GDM1 (cell line): ENCODE measurements at places on chromosomes 3 and 15.

- DNase-seq = no peak
Observed at GRCh38 chr3:4174791-4175190, 128.4 kb upstream of the SETMAR start.

GRCh38 chr3:127134466-127134865 is 58.5 kb upstream of the PRR23E start:
- DNase-seq = no peak

DNA sequence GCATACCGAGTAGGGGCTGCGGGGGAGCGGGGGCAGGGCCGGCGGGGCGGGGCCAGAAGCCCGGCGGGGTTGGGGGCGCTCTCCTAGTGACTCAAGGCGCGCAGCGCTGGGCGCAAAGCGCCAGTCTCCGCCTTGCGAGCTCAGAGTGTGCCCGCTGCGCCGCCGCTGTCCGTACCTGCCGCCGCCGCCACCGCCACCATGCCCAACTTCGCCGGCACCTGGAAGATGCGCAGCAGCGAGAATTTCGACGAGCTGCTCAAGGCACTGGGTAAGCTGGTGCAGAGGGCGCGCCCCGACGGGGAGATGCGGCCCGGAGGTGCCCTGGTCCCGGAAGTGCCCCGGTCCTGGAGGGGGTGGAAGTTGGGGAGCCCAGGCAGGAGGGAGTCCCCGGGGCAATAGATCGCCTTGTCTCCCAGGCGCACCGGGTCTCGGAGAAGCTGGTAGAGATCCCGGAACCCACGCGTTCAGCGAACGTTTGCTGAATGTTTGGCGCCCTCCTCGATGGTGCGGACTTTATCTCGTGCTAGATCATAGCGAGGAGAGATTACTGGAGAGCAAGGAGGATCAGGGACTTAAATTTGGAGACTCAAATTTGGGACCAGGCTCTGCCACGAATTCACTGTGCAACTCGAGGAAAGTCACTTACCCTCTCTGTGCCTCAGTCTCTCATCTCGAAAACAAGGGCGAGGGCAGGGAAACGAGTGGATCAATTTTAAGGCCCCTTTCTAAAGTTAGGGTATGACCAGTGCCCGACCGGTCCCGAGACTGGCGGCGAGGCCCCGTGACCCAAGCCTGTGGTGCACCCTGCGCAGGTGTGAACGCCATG is at the start of gene CRABP1:
CRABP1 (plus strand) TSS at position 123 of the 826 bp plus-strand sequence; CDS start at position 199, 76 bp downstream.
- DNase-seq = no peak

GRCh38 chr15:82197733-82198594 is 64.6 kb downstream of the EFL1 start:
- DNase-seq = peak; percentile 47

- DNase-seq = no peak
Observed at GRCh38 chr15:55387027-55387426, 21.1 kb downstream of the CCPG1 start.

GRCh38 chr15:96160269-96160668 is 170.2 kb upstream of the NR2F2 start:
- DNase-seq = no peak

DNA sequence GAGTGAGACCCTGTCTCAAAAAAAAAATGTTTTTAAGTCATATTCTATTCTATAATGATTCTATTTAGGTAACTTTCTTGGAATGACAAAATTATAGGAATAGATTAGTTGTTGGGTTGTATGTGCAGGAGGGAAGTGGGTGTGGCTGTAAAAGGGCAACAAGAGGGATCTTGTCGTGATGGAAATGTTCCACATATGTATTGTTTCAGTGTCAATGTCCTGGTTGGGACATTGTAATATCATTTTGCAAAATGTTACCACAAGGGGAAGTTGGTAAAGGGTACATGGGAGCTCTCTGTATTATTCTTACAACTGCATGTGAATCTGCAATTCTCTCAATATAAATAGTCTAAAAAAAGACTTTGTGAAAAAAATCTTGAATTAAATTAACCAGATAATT is 14.3 kb upstream of the ABHD5 start:
- no peak for DNase-seq

GRCh38 chr3:9308298-9308990 is 54.4 kb upstream of the THUMPD3 start:
- no peak for DNase-seq

DNA sequence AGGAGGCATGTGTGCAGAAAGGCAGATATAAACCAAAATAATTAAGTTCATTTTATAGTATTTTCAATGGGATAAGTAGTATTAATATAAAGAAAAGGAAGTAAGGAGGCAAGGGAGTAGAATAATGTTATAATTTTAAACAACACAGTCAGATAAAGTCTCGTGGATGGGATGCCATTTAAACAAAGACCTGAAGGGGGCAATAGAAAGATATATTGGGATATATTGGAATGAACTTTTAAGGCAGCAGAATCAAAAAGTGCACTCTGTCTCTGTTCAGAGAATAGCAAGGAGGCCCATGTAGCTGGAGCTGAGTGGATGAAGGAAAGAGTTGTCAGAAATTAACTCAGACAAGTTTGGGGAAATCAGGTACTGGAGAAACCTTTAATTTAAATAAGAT is 158.7 kb downstream of the CGGBP1 start:
- no peak for DNase-seq

- no peak for DNase-seq
Observed at GRCh38 chr15:69525543-69525942, 72.9 kb downstream of the RPLP1 start.

GRCh38 chr3:120341658-120342346 is 7.4 kb downstream of the LRRC58 start:
- no peak for DNase-seq

DNA sequence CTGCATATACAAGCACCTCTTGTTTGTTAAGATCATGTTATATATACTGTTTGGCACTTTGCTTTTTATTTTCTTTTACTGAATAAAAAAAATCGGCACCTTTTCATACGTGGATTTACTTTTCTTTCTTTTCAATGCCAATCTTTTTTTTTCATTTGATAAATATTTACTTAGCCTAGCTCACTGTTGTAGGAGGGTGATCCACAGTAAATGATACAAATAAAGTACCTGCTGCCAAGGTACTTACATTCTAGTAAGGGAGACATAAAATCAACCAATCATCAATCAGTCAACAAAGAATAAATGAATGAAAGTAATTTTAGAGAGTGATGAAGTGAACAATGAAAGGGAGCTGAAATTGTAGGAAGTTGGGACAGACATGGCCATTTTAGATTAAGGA is 18.3 kb downstream of the GNB5 start:
- DNase-seq = no peak
